ENCODE measurements at places on chromosomes 7 and 10. TPM values are rescaled to one million over a fixed set of nuclear protein-coding genes. Genes with fewer than 3 reads are reported as not detected.

GRCh38 chr10:128629111-128630096 lies 503.2 kb upstream of the MKI67 start:
- H3K36me3 ChIP-seq, result 0 out of 2 replicates have a peak, but pooled peaks cover 4% of the 10 kb centered on the region
- H3K4me3 ChIP-seq, result no peak overlapping the region
- no peak overlapping the region for H3K27ac ChIP-seq
- H3K4me1 ChIP-seq, result peaks cover 11% of the 10 kb centered on the region
- no peak for DNase-seq
- H3K27me3 ChIP-seq, result no peaks in the 10 kb centered on the region

DNA sequence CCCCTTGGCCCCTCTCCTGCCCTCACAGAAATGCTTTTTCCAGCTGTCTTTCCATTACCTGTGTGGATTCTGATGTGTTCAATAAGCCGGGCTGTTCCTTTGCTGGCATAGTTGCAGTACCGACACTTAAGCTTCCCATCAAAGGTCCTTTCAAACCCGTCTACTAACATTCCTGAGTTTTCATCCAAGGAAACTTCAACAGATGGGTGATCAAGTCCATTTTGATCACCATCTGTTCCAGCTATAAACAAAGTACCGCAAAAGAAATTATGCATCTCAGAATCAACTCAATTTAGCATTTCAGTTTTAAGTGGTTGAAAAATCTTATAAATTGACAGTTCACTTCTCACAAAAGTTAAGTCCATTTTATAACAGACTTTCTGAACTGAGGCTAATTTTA lies 12.7 kb downstream of the IKZF5 start:
- no peaks in the 10 kb centered on the region for H3K4me1 ChIP-seq
- H3K27me3 ChIP-seq, result no peaks in the 10 kb centered on the region
- no peak overlapping the region for H3K4me3 ChIP-seq
- DNase-seq, result no peak
- H3K27ac ChIP-seq, result no peak overlapping the region

DNA sequence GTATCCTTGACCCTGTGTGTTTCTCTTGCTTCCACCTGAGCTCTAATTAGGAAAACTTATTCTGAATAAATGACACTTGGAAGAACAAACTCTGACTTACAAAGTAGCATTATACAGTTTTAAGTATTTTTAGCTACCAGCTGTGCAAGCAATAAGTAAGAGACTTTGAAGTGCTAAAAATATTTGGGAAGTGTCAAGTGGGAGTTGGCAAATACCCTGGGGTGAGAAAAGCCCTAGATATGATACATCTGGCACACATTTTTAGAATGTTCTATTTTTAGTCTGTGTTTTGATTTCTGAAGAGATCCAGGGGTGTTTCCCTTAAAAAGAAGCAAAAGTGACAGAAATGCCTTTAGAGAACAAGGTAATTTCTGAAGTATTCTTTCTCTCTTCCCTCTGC lies 132.7 kb upstream of the TEX47 start:
- no peaks in the 10 kb centered on the region for H3K4me1 ChIP-seq
- no peak overlapping the region for H3K27ac ChIP-seq
- no peaks in the 10 kb centered on the region for H3K27me3 ChIP-seq
- no peak overlapping the region for H3K4me3 ChIP-seq
- DNase-seq, result no peak
- H3K36me3 ChIP-seq, result no peaks in the 10 kb centered on the region

DNA sequence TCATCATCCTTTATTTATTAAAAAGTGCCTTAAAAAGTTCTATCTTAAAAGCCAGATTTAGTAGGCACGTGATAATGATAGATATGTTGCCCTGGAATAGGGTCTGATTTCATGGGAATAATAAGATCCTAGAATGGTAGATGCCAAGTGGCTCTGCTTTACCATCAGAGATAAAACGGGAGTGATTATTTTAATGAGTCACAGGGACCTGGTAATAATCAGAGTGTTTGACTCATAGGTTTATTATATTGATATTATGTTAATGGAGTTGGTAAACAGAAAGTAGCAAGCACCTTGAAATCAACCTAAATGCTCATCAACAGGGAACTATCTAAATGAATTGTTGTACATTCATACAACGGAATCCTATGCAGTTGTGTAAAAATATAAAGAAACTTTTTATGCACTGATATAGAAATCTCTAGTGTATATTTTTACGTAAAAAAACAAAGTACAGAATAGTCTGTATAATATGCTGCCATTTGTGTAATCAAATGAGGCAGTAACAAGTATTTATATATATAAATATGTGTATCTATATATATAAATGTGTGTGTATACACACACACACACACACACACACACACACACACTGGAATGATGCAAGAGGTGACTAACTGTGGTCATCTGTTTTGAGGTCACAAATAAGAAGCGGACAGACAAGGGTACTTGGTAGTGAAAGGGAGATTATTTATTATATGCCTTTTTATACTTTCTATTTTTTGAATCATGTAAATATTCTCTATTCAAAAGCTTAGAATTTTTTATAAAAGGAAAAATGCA lies 78.6 kb upstream of the DYNC1I1 start:
- no peak overlapping the region for H3K4me3 ChIP-seq
- no peak for DNase-seq
- H3K36me3 ChIP-seq, result no peaks in the 10 kb centered on the region
- no peaks in the 10 kb centered on the region for H3K27me3 ChIP-seq
- H3K4me1 ChIP-seq, result no peaks in the 10 kb centered on the region

Gene RPS24
- 1,949 TPM for total RNA-seq

Gene ZNF398
- 62.4 TPM for total RNA-seq

Gene WASHC2A
- total RNA-seq, result 32.1 TPM

- no peaks in the 10 kb centered on the region for H3K27me3 ChIP-seq
- no peaks in the 10 kb centered on the region for H3K36me3 ChIP-seq
- H3K27ac ChIP-seq, result no peak overlapping the region
- no peak overlapping the region for H3K4me3 ChIP-seq
- DNase-seq, result no peak
Observed at GRCh38 chr10:49050366-49050765, 65.0 kb downstream of the VSTM4 start.

GRCh38 chr7:142885311-142886230 lies at the start of gene TRPV6:
Gene TRPV6 (minus strand): TSS chr7:142885745.
- no peak within 1 kb of the TSS for H3K4me3 ChIP-seq
- H3K4me1 ChIP-seq, result no peaks in the 10 kb centered on the region
- H3K27me3 ChIP-seq, result no peaks in the 10 kb centered on the region
- peak; percentile 83 for DNase-seq

Gene PLEKHS1
- not detected for total RNA-seq

Gene SPAG6
- total RNA-seq, result 0.29 TPM

- no peaks in the 10 kb centered on the region for H3K36me3 ChIP-seq
- H3K4me1 ChIP-seq, result no peaks in the 10 kb centered on the region
- no peak for DNase-seq
Observed at GRCh38 chr10:122515588-122516231, 44.8 kb upstream of the DMBT1 start.

Gene CYP26A1
- total RNA-seq, result 70.4 TPM

GRCh38 chr10:106560925-106561640 lies 603.4 kb downstream of the SORCS1 start:
- H3K4me1 ChIP-seq, result no peaks in the 10 kb centered on the region
- no peaks in the 10 kb centered on the region for H3K27me3 ChIP-seq
- no peak overlapping the region for H3K4me3 ChIP-seq
- no peak overlapping the region for H3K27ac ChIP-seq
- no peaks in the 10 kb centered on the region for H3K36me3 ChIP-seq

DNA sequence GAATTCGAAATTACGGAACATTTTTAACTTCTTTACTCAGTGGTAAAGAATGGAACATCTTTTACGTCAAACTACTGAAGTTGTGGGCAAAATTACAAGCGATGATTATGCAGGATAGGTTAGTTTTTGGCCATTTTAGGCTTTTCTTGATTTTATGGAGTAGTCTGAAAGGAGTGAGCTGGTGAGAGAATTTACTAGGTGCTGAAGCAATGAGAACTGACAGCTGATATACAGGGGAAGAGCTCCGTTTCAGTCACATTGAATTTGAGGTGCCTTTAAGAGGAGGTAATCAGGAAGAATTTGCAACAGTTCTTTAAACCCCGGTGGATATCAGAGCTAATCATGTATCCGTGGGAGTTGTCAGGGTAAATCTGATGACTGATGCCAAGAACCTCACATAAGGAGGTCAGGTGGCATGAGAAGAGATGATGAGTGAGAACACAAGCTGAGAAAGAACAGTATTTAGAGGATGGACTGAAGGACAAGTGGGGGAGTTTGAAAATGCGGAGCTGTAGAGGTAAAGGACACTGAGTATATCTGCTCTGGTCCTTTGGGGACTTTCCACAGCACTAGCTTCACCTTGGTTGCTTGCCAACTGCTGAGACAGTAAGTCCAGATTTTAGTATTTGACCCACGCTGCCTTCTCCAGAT lies 104.3 kb downstream of the AHR start:
- no peaks in the 10 kb centered on the region for H3K27me3 ChIP-seq
- no peak overlapping the region for H3K27ac ChIP-seq
- H3K4me1 ChIP-seq, result no peaks in the 10 kb centered on the region
- no peak for DNase-seq
- H3K4me3 ChIP-seq, result no peak overlapping the region

Gene HMX2
- total RNA-seq, result 0.35 TPM

Gene EFCAB10
- total RNA-seq, result 1.3 TPM

Gene GPNMB
- 1.2 TPM for total RNA-seq

DNA sequence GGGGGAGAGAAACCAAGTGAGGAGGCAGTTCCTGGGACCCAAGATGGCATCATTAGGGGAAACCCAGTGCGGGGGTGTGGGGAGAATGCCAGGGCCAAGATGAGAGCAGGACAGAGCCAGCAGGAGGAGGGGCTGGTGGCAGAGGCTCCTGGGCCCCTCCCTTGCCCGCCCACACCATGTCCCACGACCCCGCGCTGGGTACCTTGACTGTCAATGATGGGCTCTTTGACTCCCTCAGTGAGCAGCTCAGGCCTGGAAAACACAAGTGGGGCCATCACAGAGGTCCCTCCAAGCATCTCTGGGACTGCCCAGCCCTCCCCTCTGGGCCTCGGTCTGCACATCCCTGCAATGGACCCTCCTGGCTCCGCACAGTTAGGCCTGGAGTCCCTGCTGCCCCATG lies 75.4 kb downstream of the RABGEF1 start:
- DNase-seq, result no peak
- no peaks in the 10 kb centered on the region for H3K27me3 ChIP-seq
- H3K4me1 ChIP-seq, result no peaks in the 10 kb centered on the region
- H3K4me3 ChIP-seq, result no peak overlapping the region

GRCh38 chr7:49327155-49327554 lies 402.8 kb downstream of the CDC14C start:
- H3K4me1 ChIP-seq, result no peaks in the 10 kb centered on the region
- no peaks in the 10 kb centered on the region for H3K27me3 ChIP-seq
- H3K4me3 ChIP-seq, result no peak overlapping the region
- no peaks in the 10 kb centered on the region for H3K36me3 ChIP-seq

- no peaks in the 10 kb centered on the region for H3K27me3 ChIP-seq
- no peak overlapping the region for H3K4me3 ChIP-seq
- no peaks in the 10 kb centered on the region for H3K4me1 ChIP-seq
Observed at GRCh38 chr10:59977486-59977885, 71.1 kb upstream of the CCDC6 start.

Gene ZEB1
- 0.11 TPM for total RNA-seq

- H3K4me3 ChIP-seq, result no peak overlapping the region
- H3K27ac ChIP-seq, result no peak overlapping the region
- no peaks in the 10 kb centered on the region for H3K36me3 ChIP-seq
- no peaks in the 10 kb centered on the region for H3K4me1 ChIP-seq
- H3K27me3 ChIP-seq, result no peaks in the 10 kb centered on the region
Observed at GRCh38 chr7:52168085-52168484, 851.5 kb upstream of the COBL start.

- H3K4me1 ChIP-seq, result no peaks in the 10 kb centered on the region
- no peaks in the 10 kb centered on the region for H3K27me3 ChIP-seq
- H3K36me3 ChIP-seq, result no peaks in the 10 kb centered on the region
- no peak for DNase-seq
- H3K4me3 ChIP-seq, result no peak overlapping the region
Observed at GRCh38 chr7:41984888-41985287, 252.1 kb downstream of the GLI3 start.

Gene SAMD8
- 16.7 TPM for total RNA-seq

Gene SSC4D
- 14.8 TPM for total RNA-seq

Gene ASZ1
- not detected for total RNA-seq

GRCh38 chr10:126945351-126946030 lies 40.3 kb downstream of the DOCK1 start:
- no peak overlapping the region for H3K27ac ChIP-seq
- peaks cover 6% of the 10 kb centered on the region for H3K36me3 ChIP-seq
- no peaks in the 10 kb centered on the region for H3K27me3 ChIP-seq
- DNase-seq, result no peak

DNA sequence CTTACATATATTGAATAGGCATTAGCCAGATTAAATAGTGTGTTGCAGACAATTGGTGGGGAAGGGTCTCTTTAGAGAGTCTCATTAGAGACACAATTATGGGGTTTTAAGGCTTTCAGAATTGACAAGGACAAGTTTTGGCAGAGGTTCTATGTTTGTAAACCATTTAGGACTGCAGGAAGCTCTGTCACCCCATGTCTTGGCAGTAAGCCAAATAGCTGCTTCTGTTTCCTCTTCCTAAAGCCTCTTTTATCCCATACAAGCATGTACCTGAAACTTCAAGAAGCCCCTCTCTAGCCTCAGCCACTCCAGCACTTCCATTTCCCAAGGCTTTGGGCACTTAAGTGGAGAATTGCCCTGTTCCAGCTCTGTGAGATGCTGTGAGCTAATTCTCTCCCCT lies 21.8 kb upstream of the LRRC4 start:
- H3K27ac ChIP-seq, result no peak overlapping the region
- no peaks in the 10 kb centered on the region for H3K36me3 ChIP-seq
- no peaks in the 10 kb centered on the region for H3K4me1 ChIP-seq
- no peak for DNase-seq
- H3K4me3 ChIP-seq, result no peak overlapping the region

GRCh38 chr10:122121059-122121458 lies 132.1 kb downstream of the TACC2 start:
- H3K36me3 ChIP-seq, result peaks cover 1% of the 10 kb centered on the region
- no peak overlapping the region for H3K27ac ChIP-seq
- DNase-seq, result no peak

Gene OR2A1
- total RNA-seq, result not detected

DNA sequence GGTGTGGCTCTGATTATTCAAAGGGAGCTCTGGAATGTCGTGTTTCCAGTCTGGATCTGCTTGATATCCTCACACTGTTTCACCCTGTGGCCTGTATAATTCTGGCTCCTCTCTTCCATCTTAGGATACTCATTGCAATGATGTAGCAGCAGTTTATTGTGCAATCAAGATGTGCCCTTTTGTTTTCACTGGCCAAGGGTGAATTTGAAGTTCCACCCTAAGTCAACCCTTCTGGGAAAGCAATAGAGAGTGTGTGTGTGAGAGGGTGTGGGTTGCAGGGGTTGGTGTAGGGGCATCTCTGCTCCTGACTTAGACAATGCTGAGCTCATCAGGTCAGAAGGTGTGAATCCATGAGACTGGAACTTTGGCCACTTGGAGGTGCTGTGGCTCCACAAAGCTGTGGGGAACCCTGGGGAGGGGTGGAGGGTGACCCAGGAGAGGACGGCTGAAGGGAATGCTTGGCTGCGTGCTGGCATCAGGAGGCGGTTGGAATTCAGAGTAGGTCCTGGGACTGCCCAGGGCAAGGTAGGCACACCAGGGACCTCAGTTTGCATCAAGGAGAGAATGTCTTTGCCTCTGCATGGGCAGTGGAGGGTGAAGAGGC lies 118.0 kb upstream of the PRSS58 start:
- DNase-seq, result peak; percentile 89
- peaks cover 5% of the 10 kb centered on the region for H3K4me1 ChIP-seq
- no peak overlapping the region for H3K27ac ChIP-seq
- no peaks in the 10 kb centered on the region for H3K27me3 ChIP-seq
- no peak overlapping the region for H3K4me3 ChIP-seq
